ENCODE measurements at places on chromosomes 11 and 22.

DNA sequence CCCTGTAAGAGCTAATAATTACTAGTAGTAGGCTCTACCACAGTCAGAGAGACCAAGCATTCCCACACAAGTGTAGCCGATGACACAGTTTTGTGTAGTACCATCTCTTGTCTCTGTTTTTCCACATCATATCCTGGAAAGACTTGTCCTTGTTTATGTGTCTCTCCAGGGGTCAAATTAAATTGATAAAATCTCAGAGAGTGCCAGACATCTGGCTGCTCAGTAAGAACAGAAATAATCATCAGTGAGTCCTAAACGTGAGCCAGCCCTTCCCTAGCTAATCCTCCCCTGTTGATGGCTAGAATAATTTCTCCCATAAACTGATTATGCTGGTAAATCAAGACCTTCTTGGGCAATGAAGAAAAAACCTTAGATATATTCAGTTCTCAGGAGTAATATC is 111.4 kb upstream of the GRAMD1B start:
- no peak for ATAC-seq

DNA sequence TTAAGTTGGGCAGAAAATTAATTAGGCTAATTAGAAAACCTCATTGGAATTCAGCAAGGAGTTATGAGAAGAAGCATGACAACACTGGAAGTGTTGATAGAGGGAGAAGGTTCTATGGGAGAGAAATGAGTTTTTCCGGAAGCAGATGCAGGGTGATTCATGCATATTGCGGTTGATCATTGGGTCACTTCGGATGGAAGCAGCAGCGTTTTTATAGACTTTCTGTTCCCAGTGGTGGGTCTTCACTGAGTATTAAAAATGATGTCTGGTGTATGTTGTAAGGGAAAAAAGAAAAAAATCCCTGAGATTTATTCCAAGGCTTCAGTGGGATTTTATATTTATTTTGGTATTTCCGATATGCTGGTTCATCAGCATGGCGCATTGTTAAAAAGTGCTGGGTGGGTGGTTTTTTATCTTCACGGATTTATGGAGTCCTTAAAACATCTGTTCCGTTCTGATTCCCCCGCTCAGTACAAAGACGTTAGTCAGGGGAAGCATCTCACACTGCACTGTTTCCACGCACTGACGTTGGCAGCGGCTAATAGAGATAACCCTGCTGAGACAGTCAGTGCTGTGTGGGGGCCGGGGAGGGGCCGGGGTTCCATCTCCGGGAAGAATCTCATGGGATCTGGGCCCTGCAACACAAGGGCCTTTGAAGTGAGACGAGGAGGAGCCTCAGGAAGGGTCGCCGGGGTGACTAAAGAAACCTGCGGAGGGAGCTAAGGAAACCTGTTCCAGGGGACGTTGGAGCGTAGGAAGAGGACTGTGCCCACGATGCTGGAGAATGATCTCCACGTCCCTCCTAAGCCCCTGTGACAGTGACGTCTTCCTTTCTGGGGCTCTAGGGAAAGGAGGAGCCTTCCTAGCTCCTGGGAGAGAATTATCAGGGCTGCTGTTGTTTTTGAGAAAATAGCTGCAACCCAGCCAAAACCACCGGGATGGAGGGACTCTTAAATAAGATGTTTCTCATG is 390.0 kb downstream of the NTM start:
- ATAC-seq, result peak; percentile 59

- ATAC-seq, result no peak
These were observed 22.0 kb upstream of the PATE1 start for GRCh38 chr11:125724125-125724524.

GRCh38 chr22:28815111-28815510 is 14.7 kb upstream of the XBP1 start:
- no peak for ATAC-seq

GRCh38 chr11:26331911-26332571 is at the start of gene ANO3:
ANO3 (plus strand) TSS chr11:26332130; CDS start chr11:26332276, 146 bp downstream.
- ATAC-seq, result peak; percentile 100

- no peak for ATAC-seq
These were observed 6.1 kb downstream of the UQCR10 start for GRCh38 chr22:29773233-29773632.

- ATAC-seq, result peak; percentile 60
These were observed 1.4 kb downstream of the HTR3B start for GRCh38 chr11:113906038-113906437.

Measured in motor neuron (in vitro differentiated cells).